Stimulated activated CD4-positive, alpha-beta T cell treated with anti-CD3 and anti-CD28 coated beads, Interleukin-1b, Interleukin-23, amount 100 ng/mL, for 1 hour (primary cell): ENCODE measurements at places on chromosomes 6 and 20.

DNA sequence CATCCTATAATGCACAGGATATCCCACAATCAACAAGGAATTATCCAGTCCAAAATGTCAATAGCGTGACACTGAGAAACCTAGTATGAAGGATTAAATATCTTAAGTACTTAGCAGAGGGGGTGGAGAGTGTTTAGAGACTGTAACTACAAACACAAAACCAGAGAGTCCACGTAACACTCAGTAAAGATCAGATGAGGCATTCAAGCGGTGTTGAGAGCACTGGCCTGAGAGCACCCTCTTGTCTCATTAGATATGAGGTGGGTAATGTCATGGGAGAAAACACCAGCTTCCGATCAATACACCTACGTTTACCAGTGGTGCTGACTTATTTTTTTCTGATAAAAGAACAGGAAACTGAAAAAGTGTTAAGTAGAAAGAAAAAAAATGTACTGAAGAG is 2.3 kb downstream of the FAM184A start:
- no peak for DNase-seq

DNA sequence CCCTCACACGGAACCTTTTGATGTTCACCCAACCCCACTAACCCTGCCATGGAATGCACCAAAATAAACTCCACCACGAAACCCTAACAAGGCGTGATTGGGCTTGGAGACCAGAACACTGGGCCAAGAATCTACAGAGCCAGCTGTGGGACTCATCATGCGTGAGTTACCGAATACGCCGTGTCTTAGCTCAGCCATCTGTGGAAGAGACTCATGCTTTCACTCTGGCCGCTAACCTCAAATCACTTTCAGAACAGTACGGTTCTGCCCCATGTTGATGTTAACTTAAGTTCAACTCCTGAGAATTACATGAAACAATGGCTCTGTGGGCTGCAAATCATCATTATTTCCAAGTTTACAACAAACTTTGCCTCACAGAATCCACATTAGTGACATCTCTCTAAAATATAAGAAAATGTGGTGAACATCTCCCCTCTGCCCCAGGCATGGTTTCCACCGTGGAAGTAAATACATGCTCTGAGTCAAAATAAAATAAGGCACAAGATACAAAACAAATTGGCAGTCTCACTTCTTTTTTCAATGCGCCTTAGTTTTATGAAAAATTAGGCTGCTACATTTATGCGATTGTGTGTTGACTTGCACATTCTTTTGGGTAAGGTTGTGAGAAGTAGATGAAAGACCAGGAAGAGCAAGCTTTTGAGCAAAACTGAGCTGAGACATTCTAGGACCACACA is 308.9 kb upstream of the EXOC2 start:
- no peak for DNase-seq

DNA sequence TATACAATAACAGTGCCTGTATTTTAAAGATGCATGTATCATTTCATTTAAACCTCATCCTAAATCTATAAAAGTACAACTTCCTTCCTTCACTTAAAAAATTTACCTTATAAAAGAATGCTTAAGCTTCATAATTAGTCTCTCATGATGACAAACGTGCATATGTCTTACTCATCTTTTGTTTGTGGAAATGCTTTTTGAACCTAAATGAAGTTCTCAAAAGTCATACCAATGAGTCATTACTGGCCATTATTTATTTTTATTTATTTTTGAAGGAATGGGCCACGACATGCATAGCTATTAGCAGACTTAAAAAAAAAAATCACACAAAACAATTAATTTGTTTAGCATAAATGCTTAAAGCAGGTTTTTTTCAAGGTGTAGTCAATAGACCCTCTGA is 3.7 kb downstream of the TFB1M start:
- DNase-seq = no peak

- DNase-seq = no peak
These were observed 64.1 kb upstream of the BEND6 start for GRCh38 chr6:56890683-56891429.

DNA sequence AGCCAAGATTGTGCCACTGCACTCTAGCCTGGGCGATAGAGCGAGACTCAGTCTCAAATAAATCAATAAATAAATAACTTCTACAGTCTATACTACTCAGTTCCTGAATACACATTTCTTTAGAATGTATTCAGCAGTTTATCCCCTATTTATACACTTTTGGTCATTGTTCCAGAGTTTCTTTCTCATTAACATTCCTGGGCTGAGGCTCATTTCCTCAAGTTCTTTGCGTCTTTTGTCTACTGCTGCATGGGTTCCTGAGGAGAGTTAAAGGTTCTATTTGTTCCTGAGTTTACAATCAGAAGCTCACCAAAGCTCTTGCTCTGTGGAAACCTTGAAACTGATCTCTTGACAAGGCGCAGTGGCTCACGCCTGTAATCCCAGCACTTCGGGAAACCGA is 37.7 kb upstream of the SASH1 start:
- DNase-seq = no peak

GRCh38 chr6:157868835-157869234 is 45.8 kb downstream of the SNX9 start:
- DNase-seq = no peak

- DNase-seq = no peak
These were observed 26.2 kb upstream of the FOXP4 start for GRCh38 chr6:41519745-41520699.

GRCh38 chr20:24669701-24670100 is 200.3 kb downstream of the SYNDIG1 start:
- DNase-seq = no peak

DNA sequence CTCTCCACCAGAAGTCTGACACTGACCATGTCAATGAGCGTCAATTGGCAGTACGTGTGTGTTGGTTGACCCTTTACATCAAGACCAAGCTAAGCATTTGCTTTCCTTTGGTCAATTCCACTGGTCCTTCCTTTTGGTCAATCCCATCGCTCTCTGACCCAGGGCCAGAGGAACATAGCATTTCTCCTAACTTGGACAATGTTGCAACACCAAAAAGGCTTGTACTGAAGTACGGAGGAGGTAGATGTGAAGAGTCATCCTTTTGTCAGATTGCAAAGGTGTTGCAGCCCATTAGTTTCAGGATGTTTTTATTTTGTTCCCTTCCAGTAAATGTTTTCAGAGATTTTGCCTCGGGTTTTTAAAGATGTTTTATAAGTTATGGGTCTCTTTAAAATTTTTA is 24.6 kb downstream of the EDN1 start:
- DNase-seq = no peak

DNA sequence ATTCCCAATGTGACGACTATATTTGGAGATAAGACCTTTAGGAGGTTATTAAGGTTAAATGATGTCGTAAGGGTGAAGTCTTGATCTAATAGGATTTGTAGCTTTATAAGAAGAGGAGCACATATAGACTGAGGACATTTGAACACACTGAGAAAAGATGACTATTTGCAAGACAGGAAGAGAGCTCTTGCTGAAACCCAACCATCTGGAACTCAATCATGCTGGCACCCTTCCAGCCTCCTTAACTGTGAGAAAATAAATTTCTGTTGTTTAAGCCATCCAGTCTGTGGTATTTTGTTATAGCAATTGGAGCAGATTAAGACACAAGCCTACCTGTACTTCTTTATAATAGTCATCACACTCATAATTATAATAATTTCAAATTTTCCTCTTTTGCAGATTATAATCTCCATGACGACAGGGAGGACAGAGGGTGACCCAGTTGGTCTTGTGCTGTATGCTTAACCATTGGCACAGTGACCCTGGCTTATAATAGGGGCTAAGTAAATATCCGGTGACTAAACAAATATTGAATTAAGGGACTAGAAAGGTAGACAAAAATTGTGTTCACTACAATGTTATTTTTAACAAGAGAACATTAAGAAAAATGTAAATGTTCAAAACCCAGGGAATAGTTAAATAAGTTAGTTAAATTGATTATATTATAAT is 206.4 kb upstream of the HDDC2 start:
- DNase-seq = no peak

DNA sequence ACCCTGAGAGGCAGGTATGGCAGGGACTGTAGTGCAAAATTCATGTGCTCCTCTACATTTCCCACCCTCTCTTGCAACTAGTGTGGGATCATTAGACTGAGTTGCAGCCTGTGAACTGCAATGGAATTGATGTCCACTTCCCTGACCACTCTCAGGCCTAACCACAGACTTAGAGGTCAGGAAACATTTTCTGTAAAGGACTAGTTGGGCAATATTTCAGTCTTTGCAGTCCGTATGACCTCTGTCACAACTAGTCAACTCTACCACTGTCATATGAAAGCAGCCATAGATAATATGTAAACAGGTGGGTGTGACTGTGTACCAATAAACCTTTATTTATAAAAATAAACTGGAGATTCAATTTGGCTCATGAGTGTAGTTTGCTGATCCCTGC is 134.4 kb upstream of the TOP1 start:
- no peak for DNase-seq

DNA sequence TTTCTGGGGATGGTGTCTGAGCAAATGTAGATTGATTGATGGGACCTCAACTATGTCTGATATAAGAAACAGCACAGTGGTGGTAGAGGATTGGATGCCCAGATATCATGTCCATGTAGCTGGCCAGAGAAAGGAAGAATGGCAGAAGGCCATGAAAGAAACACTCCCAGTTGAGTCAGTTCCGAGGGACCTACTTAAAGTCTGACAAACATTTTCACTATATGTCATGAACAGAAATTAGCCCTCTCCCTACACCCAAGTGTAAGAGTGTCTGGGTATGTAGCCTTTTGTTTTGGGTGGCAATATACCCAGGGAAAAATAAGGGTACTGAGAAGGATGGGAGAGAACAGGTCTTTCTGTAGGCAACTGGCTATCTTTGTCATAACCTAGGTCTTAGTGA is 434.2 kb downstream of the BCKDHB start:
- DNase-seq = no peak

DNA sequence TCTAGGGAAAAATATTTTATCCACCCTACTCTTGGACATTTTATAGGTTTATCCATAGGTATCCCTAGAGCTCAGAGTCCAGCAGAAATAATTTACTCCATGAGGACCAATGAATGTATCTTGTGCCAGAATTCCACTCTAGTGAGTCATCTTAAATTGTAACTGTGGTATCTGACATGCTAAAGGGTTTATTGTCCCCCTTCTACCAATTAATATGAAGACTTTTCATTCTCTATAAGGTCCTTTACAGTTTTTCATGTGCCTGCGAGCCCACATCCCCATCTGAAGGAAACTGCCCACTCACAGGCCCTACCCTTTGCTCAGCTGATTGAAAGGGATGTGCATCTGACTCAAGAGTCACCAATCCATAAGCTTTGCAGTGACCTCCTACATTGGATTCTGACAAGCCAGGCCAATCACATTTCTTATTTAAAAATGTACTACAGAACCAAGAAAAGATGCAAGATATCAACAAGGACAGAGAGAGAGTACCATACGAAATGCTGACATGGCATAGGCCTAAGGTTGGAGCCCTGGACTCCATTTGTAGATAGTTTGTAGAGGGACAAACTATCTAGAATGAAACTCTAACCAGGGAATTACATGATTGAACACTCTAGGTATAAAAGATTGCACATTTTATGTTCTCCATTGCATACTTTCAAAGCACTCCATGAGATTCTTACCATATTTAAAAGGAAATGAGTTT is 93.4 kb upstream of the DEFB112 start:
- no peak for DNase-seq

GRCh38 chr6:150417250-150417649 is 48.4 kb downstream of the IYD start:
- DNase-seq = no peak

DNA sequence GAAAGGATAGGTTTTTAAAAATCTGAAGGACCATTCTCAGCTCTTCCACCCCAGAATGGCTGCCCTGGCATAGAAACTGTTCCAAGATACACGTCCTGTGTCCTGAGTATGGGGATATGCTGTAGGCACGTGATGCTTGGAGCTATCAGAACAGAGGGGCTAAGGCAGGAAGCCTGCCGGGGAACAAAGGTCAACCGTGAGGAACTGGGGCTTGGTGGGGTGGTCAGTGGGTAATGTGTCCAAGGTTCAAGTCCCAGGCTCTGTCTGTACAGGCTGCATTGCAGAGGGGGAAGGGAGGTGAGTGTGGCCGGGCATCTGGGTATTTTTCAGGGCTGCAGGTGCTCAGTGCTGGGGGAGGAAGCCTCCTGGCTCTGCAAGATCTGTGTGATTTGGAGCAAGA is 479.6 kb upstream of the CHD6 start:
- no peak for DNase-seq

DNA sequence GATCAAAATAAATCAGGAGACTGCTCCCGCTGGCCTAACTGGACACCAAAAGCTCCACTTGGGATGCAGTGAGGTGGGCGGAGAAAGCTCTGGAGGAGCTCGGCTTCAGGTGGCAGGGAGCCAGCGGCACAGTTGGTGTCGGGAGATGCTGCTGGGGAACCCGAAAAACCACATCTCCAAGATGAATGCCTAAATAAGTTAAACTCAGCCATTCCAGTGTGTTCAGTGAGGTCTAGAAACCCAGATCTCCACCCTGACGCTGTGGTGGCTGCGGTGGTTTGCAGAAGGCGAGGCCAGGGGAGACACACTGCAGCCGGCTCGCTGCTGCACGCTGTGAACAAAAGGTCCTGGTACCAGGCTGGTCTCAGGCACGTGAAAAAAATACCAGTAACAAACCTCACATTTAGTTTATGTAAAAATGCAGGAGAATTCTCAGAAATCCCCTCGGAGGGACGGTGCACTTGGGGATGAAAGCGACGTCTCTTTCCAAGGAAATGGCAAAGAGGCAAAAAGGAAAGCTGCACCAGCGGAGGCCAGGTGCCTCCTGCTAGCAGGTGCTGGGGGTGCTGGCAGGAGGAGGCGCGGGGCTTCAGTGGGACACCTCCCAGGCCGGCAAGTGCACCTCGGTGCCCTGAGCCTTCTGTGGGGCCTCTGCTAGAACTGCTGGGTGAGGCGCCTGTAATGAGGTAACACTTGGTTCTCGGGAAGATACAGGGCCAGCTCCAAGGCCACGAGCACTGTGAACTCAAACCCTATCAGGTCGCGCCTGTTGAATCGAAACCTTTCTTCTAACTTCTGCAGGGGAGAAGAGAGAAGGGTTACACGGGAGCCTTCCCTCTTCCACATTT is 3.6 kb downstream of the RPS21 start:
- no peak for DNase-seq

DNA sequence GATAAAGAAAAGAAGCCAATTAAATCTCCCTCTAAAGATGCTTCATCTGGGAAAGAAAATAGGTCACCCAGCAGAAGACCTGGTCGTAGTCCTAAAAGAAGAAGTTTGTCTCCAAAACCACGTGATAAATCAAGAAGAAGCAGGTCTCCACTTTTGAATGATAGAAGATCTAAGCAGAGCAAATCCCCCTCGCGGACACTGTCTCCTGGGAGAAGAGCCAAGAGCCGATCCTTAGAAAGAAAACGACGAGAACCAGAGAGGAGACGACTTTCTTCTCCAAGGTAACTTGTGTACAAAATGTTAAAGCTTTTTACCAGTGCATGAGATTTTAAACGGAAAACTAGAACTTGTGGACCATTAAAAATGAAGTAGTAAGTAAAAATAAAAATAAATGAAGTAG is 46.5 kb downstream of the FAM217A start:
- no peak for DNase-seq

DNA sequence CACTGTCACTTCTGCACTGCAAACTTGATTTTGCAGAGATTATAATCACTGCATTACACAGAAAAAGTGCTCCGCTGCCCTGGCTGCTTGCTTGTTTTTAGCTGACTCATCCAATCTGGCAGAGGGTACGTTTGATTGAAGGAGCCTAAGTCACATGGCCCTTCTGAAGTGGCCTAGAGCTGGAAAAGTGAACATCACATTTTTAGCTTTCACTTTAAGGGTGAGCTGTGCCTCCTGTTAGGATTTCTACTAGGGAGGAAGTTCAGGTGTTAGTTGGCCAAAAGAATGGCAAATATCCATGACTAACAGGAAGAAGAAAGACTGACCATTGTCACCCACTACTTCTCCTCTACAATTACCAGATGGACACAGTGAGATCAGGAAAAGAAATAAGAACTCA is 889.1 kb upstream of the MAP3K7 start:
- no peak for DNase-seq
